Daoy (cell line): ENCODE measurements at places on chromosomes 11 and 22. TPM values are rescaled to one million over a fixed set of nuclear protein-coding genes. Genes with fewer than 3 reads are reported as not detected.
A peak's percentile ranks its signal among the peaks of the same experiment; 100 is the strongest.

The CASTOR1 gene
- 5.9 and 10.3 TPM in 2 replicates for total RNA-seq

DNA sequence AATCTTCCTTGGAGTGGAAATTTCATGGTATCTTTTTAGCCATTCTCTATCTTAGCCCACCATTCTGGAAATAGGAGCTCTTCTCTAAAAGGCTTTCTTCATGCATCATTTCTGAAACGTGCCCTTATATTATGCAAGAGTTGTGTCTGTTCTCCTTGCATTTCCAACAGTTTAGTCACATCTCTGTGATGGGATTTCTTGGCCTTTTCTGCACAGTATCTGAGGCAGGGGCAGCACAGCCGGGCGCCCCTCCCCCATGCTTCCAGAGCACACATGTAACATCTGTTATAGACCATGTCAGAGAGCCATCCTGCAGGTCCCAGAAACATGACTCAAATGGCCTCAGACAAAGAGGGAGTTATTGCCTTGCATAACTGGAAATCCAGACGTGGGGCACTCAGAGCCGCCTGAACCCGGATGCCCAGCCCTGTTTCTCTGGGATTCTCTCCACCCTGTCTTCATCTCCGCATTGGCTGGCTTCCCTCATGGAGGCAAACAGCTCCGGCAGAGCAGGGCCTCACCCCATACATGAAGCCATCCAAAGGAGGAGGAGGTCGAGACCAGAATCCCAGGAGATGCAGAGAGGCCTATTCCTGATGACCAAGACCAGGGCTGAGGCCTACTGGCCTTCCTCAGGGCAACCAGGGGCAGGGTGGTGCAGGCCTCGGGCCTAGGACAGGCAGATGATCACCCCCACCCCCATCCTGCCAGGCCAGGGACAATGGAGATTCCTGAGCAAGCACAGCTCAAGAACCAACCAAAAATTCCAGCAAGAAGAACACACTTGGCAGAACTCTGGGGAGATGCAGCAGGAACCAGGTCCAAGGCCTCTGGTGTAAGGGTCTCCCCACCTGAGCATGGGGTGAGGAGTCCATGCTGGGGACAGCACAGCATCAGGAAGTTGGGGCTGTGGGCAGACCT is 61.3 kb downstream of the IGLL5 start:
- no peak for DNase-seq

The MS4A6E gene
- total RNA-seq: not detected in 2 replicates

The AGBL2 gene
- total RNA-seq: 0.42 and 1.3 TPM in 2 replicates

DNA sequence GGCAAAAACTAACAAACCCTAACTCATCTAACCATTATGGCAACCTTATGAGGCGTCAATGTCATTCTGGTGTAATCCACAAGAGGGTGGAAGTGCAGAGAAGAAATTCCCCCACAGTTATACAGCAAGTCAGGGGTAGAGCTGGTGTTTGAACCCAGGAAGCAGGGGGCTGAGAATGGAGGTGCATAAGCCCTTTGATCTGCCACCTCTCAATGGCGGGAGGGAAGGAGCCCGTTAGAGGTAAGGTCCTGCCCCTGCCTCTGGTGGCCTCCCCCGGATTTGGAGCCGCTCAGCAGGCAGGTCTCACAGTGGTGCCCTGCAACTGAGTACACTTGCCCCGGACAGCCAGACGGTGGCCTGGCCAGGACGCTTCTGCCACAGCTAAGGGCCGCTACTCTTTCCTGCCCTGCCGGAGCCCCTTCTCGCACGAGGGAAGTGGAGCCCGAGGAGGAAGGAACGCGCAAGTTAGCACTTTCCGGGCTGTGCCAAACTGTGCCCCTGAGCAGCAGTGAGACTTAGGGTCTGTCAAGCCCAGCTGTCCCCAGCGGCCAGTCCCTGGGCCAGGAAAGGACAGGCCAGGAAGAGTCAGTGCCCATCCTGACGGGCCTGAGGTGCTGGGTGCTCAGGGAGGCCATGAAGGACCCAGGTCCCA is 1.1 kb downstream of the FXYD2 start:
- DNase-seq: peak; percentile 39

The CDKN1C gene
- 4.9 and 5.1 TPM in 2 replicates for total RNA-seq

- no peak for DNase-seq
Measured at GRCh38 chr11:61883947-61884346, 7.4 kb downstream of the FADS3 start.

The TRIM49 gene
- total RNA-seq: not detected in 2 replicates

DNA sequence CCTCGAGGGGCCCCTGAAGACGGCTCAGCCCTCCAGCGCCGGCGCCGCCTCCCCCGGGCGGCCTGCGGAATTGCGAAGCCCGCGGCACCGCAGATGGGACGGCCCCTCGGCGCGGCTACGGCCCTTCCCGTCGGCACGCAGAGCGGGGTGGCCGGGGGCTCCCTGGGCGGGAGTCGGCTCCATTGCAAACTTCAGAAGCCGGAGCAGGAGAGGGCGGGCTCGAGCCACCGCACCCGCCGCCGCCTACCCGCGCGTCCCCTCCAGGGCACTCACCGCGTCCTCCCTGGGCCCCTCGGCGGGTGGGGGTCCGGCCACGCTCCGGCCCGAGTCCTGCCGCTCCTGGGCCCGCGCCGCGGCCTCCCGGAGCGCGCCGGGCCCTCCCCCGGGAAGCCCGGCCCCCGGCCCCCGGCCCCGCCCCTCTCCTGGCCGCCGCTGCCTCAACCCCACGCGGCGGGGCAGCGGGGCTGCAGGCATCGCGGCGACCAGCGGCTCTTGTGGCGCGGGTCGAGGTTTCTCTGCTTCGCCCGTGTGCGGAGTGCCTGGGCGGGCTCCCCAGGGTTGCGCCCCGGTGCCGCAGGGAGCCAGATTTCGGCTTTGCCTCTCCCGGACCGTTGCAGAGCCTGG is at the start of gene PACSIN3:
TSS of gene PACSIN3 (minus strand) at position 359 of the 624 bp plus-strand sequence. CDS start 3,707 bp downstream, outside the sequence.
- DNase-seq: peak; percentile 66

- DNase-seq: no peak
Measured at GRCh38 chr11:45666648-45667642, 1.5 kb upstream of the CHST1 start.

The MMP13 gene
- total RNA-seq: 0.17 TPM in 1 of 2 replicates, not detected in the other

GRCh38 chr11:34936945-34937629 is 20.7 kb downstream of the PDHX start:
- DNase-seq: no peak

DNA sequence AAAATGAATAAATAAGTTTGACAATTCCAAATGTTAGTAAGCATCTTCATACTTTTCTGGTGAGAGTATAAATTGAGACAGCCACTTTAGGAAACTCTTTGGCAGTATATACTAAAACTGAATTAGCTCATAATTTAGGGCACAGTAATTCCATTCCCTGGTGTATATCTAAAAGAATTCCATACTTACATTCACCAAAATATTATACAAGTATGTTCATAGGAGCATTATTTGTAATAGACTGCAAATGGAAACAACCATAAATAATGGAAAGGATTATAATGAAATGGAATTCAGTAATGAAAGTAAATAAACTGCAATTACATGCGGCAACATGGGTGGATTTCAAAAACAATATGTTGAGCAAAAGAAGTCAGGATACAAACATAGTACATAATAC is 315.8 kb upstream of the LRRC4C start:
- no peak for DNase-seq

DNA sequence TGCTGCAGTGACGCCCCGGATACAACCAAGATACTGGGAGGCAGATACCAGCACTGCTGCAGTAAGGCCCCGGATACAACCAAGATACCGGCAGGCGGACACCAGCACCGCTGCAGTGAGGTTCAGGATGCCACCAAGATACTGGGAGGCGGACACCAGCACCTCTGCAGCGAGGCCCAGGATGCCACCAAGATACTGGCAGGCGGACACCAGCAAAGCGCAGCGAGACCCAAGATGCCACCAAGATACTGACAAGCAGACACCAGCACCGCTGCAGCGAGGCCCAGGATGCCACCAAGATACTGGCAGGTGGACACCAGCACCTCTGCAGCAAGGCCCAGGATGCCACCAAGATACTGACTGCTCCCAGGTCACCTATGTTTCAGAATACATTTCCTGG is 225.2 kb downstream of the BRD1 start:
- DNase-seq: no peak

The OR4C46 gene
- total RNA-seq: not detected in 2 replicates

- peak; percentile 24 for DNase-seq
Measured at GRCh38 chr22:24937114-24937513, 9.4 kb downstream of the LHFPL7 start.

GRCh38 chr22:37563153-37564081 is 3.1 kb downstream of the CDC42EP1 start:
- peak; percentile 89 for DNase-seq

The OR51T1 gene
- not detected in 2 replicates for total RNA-seq

DNA sequence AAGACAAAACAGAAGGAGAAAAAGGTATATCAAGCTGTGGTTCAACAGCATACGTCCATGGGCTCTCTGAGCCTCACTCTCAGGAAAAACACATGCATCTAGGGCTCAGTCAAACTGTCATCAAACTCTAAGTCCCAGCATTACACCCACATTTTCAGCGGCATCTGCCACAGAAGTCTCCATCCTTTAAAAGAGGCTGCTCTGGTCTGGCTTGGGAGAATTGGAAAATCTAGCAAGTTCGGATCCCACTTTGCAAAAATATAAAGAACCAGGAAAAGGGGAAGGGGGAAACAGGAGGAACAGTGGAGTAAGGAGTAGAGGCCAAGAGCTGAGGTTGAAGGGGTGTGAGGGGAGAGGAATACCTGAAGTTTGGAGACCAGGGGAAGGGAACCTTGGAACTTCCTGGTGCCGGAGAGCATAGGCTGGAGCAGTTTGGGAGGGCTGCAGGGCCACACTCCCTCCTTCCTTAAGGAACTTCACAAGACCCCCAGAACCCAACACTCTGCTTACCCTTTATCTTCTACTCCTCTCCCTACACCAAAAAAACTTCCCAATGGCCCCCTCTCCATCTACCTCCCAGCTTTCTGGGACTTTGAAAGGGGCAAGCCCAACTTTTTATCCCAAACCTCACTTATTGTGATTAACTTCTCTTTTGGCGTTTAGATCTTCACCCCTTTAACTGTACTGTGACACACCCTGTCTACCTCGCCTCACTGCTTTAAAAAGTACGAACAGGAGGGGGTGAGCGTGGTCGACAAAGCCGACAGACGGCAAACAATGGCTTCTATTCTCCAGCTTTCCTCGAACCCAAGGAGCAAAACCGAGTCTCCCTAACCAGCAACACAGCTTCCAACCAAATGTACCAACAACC is 4.0 kb downstream of the PAX6 start:
- DNase-seq: no peak

- DNase-seq: no peak
Measured at GRCh38 chr22:36154423-36154945, 6.1 kb downstream of the APOL3 start.

GRCh38 chr11:5362017-5362625 is 10.8 kb downstream of the OR51B6 start:
- DNase-seq: no peak

DNA sequence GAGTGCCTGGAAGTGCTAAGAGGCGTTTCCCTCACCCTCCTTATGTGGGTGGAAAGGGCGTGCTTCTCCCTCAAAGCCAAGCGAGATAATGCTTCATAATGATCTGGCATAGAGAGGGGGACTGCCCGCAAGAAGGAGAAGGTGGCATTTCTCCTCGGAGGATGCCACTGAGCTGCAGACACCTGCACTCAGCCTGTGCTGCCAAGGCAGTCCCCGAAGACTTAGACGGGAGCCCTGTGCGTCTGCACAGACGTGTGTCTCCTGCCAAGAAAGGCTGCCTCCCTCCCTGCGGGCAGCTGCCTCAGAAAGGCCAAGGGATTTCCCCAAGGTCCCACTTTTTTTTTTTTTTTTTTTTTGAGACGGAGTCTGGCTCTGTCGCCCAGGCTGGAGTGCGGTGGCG is 48.1 kb upstream of the SPATA19 start:
- no peak for DNase-seq

The CELSR1 gene
- total RNA-seq: 2.9 and 4.3 TPM in 2 replicates

DNA sequence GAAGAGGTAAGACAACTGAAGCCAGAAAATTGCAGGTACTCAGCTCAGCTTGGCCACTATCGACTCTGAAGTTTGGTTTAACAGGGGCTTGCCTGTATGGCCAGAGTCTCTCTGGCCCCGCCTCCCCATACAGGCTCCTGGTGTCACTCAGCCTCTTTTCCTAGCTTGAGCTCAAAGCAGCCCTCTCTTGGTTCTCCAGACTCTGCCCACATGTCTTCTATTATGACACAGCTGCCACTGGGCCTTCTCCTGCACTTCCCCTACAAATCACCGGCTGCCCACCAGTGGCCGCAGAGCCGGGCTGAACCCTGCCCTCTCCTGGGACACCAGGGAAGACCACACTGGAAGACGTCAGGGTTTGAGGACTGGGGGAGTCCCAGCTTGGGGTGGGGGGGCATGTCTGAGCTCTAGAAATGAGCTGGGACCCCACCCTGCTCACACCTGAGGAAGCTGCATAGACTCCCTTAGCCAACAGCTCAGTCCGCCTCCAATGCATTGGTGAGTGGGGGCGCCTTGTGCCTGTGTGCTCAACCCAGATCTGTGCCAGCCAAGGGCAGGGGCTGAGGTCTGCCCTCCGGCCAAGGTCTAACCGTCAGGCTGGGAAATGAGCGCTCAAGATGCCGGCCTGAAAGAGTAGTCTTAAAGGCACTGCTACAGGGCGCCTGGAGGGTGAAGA is 94.4 kb upstream of the LMO1 start:
- no peak for DNase-seq

The MACROD1 gene
- total RNA-seq: 19.4 and 47.1 TPM in 2 replicates

The EXPH5 gene
- total RNA-seq: 1.5 and 1.8 TPM in 2 replicates
